Effector CD4-positive, alpha-beta T cell (primary cell): ENCODE measurements at places on chromosomes 2 and 18.

- DNase-seq: no peak
These were observed 84.0 kb downstream of the SEPTIN10 start for GRCh38 chr2:109529532-109530449.

DNA sequence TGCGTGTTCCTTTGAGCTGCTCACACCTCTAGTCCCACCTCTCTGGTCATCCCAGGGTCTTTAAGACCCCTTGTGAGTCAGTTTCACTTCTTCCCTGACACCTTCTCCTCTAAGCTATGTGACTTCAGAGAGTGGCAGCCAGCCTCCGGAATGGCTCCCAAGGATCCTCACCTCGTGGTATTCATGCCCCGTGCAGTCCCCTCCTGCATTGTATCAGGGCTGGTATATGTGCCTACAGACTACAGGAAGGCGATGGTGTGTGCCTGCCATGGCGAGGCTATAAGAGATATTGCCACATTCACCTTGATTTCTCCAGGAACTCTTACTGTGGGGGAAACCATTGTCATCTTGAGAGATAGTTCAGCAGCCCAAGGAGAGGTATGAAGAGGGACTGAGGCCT, 128.0 kb upstream of the SMAD2 start:
- DNase-seq: no peak

- no peak for DNase-seq
These were observed 27.6 kb upstream of the UGP2 start for GRCh38 chr2:63814114-63814513.

GRCh38 chr2:4915357-4915756, 776.8 kb upstream of the SOX11 start:
- DNase-seq: no peak

GRCh38 chr2:26721115-26722032, 28.9 kb downstream of the KCNK3 start:
- no peak for DNase-seq
